Putamen (tissue), 1 donor: ENCODE measurements at places on chromosomes 5 and 9.

DNA sequence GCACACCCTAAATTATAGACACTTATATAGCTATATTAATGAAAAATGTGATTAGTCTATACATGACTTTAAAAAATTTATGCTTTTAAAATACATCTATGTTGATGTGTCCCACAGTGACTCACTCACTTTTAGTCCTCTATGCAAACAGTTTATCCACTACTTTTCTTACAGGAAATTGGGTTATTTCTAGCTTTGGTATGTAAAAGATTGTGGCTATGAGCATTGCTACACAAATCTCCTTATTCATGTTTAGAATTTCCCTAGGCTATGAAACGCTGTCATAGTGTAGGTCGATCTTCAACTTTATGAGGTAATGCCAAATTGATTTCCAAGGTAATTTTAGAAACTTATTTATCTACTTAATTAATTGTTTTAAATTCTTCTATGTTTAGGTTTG is 687.4 kb downstream of the PRR16 start:
- DNase-seq: no peak

DNA sequence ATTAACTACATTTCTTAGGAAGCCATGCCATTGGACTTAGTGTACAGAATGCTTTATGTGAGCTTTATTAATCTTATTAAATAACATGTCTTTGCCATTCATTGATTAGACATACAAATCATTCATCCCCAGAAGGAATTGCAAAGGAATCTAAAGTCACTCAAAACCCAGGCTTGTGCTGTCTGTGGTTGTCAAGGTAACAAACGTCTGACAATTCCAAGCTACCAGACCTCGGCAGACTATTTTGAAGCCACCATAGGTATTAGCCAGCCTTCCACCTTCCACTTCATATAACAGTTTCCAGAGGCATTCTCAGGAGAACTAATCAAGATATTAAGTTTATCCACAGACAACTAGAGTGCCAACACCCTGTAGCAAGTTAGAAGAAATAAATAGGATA is 135.2 kb upstream of the TUSC1 start:
- DNase-seq: no peak

GRCh38 chr5:125298258-125298657 is 551.8 kb upstream of the ZNF608 start:
- no peak for DNase-seq

GRCh38 chr5:140038373-140038957 is 4.6 kb downstream of the NRG2 start:
- DNase-seq: peak; percentile 30

GRCh38 chr5:110414360-110414759 is 312.1 kb downstream of the TMEM232 start:
- no peak for DNase-seq

DNA sequence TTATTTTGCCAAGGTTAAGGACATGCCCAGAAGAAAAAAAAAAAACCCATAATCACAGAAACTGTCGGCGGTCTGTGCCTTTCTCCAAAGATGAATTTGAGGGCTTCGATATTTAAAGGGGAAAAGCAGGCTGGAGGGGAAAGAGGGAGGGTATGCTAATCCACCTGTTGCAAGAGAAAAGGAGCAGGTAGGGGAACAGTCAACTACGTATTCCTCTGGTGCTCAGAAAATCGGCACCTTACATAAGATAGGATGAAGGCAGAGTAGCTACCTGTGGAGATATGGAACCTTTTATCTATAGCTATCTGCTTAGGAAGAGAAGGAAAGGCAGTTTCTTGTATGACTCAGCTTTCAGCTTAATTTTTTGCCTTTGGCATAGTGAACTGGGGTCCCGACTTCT is 77.7 kb downstream of the PTCD2 start:
- no peak for DNase-seq

- no peak for DNase-seq
Measured at GRCh38 chr5:146630472-146630871, 114.5 kb upstream of the GPR151 start.

GRCh38 chr5:67971223-67971830 is 244.2 kb upstream of the PIK3R1 start:
- DNase-seq: peak; percentile 15
